ENCODE measurements at places on chromosomes 11 and 22.

DNA sequence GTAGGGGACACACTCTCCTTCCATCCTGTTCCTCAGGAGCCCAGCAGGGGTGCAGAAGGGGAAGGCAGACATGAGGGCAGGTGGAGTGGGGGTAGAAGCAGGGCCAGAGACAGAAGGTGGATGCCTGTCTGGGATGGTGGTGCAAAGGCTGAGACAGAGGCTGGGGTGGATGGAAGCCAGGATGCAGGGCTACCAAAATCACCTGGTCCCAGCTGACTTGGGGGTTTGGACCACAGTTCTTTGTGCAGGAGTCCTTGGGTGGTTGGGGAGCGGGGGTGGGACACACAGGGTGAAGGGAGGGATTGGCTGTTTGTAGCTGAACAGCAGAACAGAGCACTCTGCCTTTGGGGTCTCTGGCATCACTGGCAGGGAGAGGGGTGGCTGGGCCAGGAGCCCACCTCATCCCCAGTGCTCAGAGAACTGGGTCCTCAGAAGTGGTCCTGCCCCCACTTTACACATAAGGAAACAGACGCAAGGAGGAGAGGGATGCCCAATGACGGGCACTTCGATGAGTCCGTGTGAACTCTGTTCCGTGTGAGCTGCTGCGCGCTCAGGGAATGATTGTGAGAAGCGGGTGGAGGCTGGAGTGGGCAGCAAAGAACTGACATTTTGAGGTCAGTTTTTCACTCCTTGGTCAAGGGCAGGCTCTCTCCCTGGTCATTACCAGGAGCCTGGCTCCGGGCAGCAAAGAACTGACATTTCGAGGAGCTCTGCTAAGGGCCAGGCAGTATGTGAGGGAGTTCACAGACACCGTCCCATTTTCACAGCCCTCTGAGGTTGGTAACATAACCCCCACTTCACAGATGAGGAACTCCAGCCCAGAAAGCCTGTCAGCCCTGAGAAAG, 1.9 kb downstream of the TAGLN start:
- no peak for DNase-seq

DNA sequence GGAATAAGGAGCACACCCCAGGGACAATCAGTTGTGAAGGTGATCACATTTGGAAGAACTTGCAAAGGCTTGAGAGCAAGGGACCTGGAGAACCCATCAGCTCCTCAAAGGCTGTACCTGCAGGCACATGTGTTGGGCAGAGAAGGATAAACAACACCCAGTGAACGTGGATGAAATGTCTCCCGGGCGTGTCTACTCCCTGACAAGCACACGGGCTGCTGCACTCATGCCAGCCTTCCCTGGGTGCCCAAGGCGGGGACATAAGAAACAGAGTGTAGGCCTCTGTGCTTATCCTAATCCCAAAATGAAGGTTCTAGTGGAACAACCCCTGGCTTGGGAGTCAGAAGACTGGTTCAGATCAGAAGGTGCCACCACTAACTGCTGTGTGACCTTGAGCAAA, 46.7 kb downstream of the DSCAML1 start:
- DNase-seq: no peak

- DNase-seq: no peak
These were observed 4.9 kb downstream of the MUC5AC start for GRCh38 chr11:1162491-1163311.

GRCh38 chr11:67260406-67260805, 5.9 kb upstream of the GRK2 start:
- DNase-seq: no peak

- peak; percentile 10 for DNase-seq
These were observed 107.4 kb downstream of the MORC2 start for GRCh38 chr22:30861131-30861530.

Data from naive thymus-derived CD8-positive, alpha-beta T cell (primary cell).